NCI-H345 (cell line): ENCODE measurements at places on chromosomes 4 and X.

DNA sequence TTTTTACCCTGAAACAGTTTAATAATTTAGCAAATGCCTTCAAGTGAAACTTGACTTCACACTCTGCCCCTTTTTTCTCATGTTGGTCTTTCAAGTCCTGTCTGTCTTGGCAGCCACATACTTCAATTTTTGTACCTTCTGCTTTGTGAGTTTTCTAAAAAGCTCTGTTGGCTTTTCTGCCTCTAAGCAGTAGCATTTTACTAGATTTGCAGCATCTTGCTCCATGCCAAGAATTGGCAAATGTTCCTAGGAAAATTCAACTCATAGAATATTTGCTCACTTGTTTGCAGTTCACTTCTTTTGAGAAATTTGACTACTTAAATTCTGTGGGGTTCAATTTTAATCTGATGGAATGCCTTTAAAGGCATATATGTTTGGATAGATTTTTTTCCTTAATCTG lies 59.2 kb downstream of the FAM47A start:
- DNase-seq, result no peak

DNA sequence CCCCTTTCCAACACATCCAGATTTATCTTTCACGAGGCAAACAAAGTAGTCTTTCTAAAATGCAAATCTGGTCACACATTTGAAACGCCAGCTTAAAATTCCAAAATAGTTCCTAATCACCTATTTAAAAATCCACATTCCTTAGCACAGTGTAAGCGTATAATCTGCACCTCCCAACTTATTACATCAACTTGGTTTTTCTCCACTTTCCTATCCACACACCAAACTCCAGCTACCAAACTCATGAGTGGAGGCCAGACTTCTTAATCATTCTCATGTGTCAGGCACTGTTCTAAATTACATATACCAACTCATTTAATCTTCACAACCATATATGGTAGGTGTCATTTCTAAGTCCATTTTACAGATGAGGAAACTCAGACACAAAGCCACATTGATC lies 33.8 kb downstream of the ENOX2 start:
- DNase-seq, result no peak

DNA sequence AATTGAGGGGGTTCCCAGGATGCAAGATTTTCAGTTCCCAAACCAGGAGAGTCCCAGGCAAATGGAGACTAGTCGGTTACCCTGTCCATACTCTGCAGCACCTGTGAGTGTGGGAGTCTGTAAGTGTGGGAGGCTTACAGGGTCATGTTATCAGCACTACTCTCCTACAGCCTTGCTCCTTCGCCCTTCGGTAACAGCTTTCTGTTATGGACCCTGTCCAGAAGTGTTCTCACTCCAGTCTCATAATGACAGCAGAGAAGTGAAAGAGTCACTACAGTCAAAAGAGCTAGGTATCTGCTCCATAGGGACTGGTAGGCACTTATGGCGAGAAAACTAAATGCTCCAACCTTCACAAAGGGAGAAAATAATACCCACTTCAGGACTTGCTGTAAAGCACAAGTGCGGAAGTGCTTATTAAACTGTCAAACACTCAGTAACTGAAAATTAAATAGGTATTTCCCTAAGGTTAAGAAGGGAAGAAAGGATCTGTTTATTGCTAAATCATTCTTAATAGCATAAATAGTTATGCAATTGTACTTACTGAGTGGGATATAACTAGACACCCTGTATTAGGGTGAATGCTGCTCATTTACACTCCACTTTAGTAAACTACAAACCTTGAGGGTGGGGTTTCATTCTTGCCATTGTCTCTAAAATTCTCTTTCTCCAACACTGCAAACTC lies 2.7 kb upstream of the ADH7 start:
- peak; percentile 62 for DNase-seq

- DNase-seq, result no peak
Observed at GRCh38 chrX:150227321-150227860, 135.7 kb upstream of the MAMLD1 start.

GRCh38 chr4:9932771-9933170 lies 88.5 kb downstream of the SLC2A9 start:
- DNase-seq, result no peak

DNA sequence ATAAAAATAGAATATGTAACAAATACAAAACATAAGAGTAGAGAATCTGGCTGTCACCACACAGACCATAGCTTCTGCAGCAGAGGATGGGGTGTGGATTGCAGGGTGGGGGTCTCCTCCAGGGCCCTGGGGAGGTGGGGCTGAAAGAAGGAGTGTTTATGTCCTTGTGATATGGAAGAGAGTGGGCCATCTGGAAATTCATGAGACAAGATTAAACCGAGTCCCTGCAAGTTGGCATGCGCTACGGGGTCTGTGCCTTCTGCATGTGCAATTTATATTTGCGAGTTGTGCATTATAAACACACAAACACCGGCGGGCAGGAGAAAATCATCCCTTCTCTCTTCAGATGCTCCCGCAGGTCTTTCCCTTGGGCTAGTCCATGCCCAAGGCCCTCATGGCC lies 145.9 kb downstream of the EVC2 start:
- no peak for DNase-seq

- DNase-seq, result no peak
Observed at GRCh38 chr4:7304436-7304835, 112.1 kb downstream of the SORCS2 start.

- no peak for DNase-seq
Observed at GRCh38 chrX:71103110-71103983, 3.2 kb downstream of the CXorf65 start.

GRCh38 chr4:125368671-125369081 lies 53.9 kb downstream of the FAT4 start:
- no peak for DNase-seq

- DNase-seq, result peak; percentile 24
Observed at GRCh38 chr4:145988628-145989027, 50.0 kb upstream of the ZNF827 start.

GRCh38 chrX:129925305-129926092 lies 19.5 kb downstream of the UTP14A start:
- peak; percentile 53 for DNase-seq

- DNase-seq, result no peak
Observed at GRCh38 chrX:72203421-72203820, 21.9 kb downstream of the PIN4 start.

GRCh38 chrX:110181459-110182137 lies 136.3 kb downstream of the AMMECR1 start:
- no peak for DNase-seq

GRCh38 chr4:2558301-2558700 lies 21.9 kb downstream of the FAM193A start:
- DNase-seq, result no peak

GRCh38 chrX:139495324-139495723 lies 35.2 kb upstream of the F9 start:
- DNase-seq, result no peak

DNA sequence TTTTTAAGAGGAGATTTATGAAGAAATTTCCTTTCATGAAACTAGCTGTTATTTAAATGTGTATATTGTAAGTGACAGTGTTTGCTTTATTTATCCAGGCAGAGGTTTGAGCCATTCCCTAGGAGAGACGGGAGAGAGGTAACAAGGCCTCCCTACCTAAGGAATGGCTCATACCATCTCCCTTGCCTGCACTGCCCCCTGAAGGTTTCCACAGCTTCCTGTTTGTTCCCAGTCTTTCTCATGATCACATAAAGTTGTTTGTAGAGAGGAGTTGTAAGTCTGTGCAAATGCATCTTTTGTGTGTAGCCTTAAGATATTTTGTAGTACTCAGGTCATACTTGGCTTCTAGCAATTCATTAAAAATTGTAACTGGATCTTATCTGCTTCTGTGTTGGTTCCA lies 1504.5 kb upstream of the PCDH10 start:
- DNase-seq, result peak; percentile 13

DNA sequence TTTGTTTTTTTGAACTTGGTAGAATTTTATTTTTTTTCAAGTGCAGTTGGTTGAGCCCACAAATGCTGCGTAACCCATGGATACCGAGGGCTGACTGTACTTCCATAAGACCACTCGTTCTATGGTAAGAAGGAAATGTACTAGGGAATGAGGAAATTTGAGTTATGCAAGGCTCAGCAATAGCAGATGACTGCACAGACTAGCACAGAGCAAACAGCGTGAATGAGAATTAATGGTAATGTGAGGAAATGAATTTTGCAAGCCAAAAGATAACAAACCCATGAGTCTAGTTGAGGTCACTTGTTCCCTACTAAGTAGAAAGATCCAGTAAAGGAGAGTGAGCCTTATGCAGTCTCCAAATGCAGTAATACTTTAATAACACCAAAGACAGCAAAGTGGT lies 17.4 kb downstream of the GSPT2 start:
- no peak for DNase-seq

DNA sequence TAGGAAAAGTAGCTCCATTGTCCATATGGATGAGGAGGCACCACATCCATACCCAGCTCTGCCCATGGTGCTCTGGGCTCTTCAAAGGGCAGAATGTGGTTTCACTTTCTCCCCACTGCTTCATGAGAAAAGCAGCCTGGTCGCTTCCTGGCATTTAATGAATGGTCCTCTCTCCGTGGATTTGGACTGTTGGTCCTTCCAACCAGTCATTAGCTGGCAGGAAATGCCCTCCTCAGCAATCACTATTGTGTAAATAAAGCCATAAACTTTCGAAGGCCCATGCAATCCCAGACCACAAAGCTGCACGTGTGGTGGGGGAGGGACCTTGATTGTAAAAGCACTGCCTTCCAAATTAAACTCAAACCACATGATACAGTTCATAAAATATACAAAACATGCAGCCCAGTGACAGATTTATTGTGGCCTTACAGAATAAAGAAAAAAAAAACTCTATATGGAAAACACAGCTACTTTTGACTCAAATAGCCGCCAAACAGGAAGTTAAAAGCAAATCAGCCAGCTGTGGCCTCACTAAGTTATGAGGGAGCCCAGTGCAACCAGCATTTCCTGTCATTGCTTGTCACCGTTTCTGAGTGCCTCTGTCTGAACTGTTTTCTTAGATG lies 8.1 kb downstream of the MBNL3 start:
- DNase-seq, result peak; percentile 18

- no peak for DNase-seq
Observed at GRCh38 chr4:111043286-111043685, 420.4 kb upstream of the PITX2 start.

- DNase-seq, result peak; percentile 20
Observed at GRCh38 chrX:17812763-17813162, 48.3 kb downstream of the RAI2 start.

GRCh38 chrX:14922437-14922836 lies 49.2 kb downstream of the MOSPD2 start:
- no peak for DNase-seq

DNA sequence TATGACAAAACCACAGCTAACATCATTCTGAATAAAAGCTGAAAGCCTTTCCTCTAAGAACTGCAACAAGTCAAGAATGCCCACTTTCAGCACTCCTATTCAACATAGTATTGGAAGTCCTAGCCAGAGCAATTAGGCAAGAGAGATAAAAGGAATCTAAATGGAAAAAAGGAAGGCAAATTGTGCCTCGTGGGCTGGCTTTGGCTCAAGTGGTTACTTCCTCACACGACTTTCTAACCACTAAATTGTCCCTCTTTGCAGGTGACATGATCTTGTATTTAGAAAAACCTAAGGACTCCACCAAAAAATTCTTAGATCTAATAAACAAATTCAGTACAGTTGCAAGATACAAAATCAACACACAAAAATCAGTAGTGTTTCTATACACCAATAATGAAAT lies 57.2 kb downstream of the SCML2 start:
- no peak for DNase-seq

DNA sequence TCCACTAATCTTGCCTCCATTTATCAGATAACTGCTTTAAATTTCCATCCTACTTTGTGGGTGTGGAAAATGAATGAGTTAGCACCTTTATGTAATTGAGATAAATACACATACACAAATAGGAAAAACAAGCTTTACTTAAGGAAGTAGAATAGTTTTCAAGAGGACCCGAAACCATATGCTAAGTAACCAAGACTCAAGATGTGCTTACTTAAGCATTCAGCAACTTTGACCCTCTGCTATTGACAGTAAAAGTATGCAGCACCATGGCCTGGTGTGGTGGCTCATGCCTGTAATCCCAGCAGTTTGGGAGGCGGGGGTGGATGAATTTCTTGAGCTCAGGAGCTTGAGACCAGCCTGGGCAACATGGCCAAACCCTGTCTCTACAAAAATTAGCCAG lies 29.9 kb downstream of the RNF175 start:
- DNase-seq, result no peak

- DNase-seq, result no peak
Observed at GRCh38 chrX:72539822-72540221, 32.8 kb downstream of the HDAC8 start.

GRCh38 chr4:81469781-81470455 lies 1.8 kb downstream of the RASGEF1B start:
- DNase-seq, result no peak

GRCh38 chr4:124061413-124061812 lies 651.1 kb downstream of the ANKRD50 start:
- no peak for DNase-seq

GRCh38 chrX:72621163-72621562 lies 48.5 kb upstream of the HDAC8 start:
- DNase-seq, result no peak

- no peak for DNase-seq
Observed at GRCh38 chrX:68589372-68589753, 58.1 kb upstream of the STARD8 start.

DNA sequence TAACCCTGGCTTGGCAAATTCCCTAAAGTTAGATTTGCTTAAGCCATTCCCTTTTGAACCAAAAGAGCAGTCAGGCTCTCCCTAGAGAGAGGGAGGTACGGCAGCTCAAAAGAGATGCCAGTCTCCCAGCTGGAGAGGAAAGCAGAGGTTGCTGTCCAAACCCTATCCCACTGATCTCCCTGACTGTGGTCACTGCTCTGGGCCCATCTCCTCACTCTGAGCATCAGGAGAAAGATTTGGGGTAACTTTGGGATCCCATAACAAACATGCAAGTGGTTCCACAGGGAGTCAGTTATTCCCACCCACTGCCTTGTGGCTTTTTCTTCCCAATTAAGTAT lies 17.1 kb downstream of the ACSL1 start:
- DNase-seq, result no peak

- no peak for DNase-seq
Observed at GRCh38 chr4:86122404-86122803, 237.4 kb downstream of the MAPK10 start.

GRCh38 chr4:124390861-124391260 lies 321.7 kb downstream of the ANKRD50 start:
- DNase-seq, result no peak

DNA sequence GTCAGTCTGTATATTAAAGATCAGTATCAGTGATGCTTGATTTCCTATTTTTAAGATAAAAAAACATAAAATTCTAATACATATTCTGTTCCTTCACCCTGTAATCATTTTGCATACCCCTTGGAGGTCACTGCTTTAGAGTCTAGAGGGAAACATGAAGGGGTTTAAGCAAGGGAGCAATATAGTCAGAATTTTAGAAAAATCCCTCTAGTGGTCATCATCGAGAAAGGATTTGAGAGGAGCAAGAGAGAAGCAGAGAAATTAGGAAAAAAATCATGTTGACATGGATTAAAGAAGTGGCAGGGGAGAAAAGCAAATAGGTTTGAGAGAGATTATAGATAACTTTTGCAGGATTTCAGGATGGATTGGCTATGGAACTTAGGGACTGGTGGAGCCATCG lies 11.1 kb downstream of the APEX2 start:
- DNase-seq, result no peak
